ENCODE measurements at places on chromosomes 3 and 15.

- DNase-seq = peak; percentile 26
These were observed 155.5 kb downstream of the POLR2M start for GRCh38 chr15:57861815-57862586.

DNA sequence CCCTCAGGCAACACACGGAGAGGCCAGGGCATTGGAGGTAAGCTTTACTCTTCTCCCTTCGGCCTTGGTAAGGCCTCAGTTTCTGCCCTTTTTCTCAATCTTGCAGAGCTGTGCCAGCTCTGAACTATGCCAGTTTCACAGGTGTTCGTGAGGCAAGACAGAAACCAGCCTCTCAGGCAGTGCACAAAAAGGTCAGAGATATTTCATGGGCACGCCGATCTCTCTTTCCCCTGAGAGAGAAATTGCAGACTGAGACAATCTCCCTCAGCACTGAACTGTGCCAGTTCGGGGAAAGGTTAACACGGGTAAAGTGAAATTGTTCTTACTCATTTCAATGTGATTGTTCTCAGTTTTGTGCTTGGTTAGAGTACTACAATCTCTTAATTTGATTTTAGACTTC lies 88.5 kb downstream of the GMNC start:
- no peak for DNase-seq

DNA sequence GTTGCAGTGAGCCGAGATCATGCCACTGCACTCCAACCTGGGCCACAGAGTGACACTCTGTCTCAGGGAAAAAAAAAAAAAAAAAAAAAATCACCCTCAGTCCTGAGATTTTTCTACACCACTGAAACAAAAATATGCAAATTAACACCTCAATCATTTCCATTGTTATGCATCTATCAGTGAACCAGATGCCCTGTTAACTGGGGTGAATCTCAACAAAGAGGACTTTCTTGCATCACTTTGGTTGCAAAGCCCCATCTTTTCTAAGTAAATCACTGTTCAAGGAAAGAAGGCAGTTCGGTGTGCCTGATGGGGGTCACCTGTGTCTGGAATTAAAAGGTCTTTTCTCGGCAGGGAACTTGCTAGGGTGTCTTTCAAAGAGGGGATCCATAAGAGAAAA lies 421.6 kb downstream of the EPHB1 start:
- DNase-seq = no peak

GRCh38 chr3:57948781-57949242 lies 59.4 kb upstream of the FLNB start:
- DNase-seq = no peak

GRCh38 chr15:90024406-90024805 lies 23.3 kb downstream of the ZNF710 start:
- DNase-seq = no peak

GRCh38 chr3:141646760-141647561 lies 91.1 kb upstream of the RNF7 start:
- peak; percentile 75 for DNase-seq

DNA sequence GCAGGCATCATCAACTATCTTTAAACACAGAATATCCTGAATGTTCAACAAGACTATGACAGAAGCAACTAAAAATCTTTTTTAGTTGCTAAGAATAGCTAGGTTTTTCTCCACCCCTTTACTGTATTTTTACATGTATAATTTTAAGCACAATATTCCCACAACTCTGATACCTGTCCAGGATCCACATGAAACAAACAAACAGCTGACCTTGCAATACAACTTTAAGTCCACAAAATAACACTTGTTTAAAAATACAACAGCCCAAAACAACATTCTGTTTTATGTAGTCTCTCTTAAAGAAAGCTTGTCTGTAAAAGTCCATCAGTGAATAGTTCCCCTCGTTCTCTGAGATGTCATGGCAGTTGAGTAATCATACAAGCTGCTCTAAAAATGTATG lies 41.1 kb downstream of the IFT57 start:
- DNase-seq = no peak
